Cardiac fibroblast (primary cell): ENCODE measurements at places on chromosomes 12 and 14.
A peak's percentile ranks its signal among the peaks of the same experiment; 100 is the strongest.

GRCh38 chr14:77314043-77314442, 6.6 kb downstream of the POMT2 start:
- DNase-seq = peak; percentile 79

DNA sequence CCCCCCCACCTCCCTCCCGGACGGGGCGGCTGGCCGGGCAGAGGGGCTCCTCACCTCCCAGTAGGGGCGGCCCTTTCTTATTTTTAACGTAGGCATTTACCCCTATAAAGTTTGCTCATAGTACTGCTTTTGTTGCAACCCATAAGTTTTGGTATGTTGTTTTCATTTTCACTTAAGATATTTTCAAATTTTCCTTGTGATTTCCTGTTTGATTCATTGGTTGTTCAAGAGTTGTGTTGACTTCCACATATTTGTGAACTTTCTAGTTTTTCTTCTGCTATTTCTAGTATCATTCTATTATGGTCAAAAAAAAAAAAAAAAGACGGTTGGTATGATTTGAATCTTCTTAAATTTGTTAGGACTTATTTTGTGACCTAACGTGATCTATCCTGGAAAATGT, 6.5 kb downstream of the NOXRED1 start:
- no peak for DNase-seq

DNA sequence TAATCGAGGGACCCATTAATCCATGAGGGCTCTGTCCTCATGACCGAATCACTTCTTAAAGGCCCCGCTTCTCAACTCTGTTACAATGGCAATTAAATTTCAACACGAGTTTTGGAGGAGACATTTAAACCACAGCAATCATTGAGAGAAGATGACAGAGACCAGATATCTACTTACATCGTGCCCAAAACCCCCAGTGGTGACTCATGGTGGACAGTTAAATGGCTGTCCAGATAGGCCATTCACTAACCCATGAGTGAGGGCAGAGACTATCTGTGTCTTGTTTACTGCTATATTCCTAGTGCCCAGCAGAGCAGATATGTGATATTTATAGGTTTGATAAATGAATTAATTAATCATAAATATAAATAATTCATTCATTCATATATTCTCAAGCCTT, 20.0 kb upstream of the FLVCR2 start:
- DNase-seq = no peak

- no peak for DNase-seq
Measured at GRCh38 chr12:104468371-104468770, 11.6 kb downstream of the CHST11 start.

DNA sequence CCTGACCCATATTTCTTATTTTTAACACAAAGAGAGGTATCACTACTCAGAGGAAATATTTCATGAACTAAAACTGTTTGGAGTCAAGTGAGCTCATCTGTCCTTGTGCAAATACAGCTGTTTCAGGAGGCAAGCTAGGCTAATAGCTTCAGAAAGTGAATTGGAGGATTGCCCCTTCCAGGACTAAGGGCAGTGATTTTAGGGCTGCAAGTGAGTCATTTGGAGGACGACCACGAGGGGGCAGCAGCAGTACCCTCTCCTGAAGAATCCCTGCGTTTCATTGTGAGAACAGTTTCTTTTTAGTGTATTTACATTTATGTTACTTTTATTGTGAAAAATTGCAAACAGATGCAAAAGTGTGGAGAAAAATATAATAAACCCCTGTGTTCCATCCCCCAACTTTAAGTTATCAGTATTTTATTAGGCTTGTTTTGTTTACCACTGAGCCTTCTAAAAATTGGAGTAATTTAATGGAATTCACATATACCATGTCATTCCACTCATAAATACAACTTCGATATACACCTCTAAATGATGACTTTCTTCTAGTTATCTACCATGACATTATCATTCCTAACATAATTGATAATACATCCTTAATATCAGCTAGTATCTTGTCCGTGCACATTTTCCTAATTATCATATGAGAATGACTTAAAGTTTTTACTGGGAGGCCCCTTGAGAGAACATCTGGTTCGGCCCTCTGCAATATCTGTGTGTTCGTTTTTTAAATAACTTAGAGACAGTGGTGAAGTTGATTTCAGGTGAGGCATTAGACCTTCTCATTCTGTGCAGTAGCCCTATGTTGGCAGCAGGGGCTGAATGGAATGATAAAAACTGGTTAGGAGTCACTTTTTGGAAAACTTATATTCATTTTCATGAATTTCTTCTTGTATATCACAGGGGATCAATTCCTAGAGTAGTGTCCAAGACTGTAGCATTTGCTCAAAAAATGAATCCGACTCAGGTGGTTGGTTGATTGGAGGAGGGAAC, 13.7 kb downstream of the FOXJ2 start:
- DNase-seq = peak; percentile 85

DNA sequence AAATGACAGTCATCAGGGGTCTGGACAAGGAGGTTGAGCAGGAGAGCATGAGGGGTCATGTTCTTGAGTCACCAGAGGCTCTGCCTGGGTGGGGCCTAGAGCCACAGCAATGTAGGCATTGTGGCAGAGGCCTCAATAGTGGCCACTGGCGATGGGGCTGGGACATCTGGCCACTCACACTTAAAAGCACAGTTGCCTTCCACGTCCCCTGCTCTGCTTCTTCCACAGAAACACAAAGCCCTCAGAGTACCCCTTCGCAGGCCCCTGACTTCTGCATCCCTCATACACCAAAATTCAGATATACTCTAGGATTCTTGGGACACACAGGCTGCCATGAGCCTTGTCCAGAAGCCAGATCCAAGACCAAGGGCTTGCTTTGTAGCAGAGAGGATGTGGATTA, 2.2 kb downstream of the SLC10A1 start:
- no peak for DNase-seq

DNA sequence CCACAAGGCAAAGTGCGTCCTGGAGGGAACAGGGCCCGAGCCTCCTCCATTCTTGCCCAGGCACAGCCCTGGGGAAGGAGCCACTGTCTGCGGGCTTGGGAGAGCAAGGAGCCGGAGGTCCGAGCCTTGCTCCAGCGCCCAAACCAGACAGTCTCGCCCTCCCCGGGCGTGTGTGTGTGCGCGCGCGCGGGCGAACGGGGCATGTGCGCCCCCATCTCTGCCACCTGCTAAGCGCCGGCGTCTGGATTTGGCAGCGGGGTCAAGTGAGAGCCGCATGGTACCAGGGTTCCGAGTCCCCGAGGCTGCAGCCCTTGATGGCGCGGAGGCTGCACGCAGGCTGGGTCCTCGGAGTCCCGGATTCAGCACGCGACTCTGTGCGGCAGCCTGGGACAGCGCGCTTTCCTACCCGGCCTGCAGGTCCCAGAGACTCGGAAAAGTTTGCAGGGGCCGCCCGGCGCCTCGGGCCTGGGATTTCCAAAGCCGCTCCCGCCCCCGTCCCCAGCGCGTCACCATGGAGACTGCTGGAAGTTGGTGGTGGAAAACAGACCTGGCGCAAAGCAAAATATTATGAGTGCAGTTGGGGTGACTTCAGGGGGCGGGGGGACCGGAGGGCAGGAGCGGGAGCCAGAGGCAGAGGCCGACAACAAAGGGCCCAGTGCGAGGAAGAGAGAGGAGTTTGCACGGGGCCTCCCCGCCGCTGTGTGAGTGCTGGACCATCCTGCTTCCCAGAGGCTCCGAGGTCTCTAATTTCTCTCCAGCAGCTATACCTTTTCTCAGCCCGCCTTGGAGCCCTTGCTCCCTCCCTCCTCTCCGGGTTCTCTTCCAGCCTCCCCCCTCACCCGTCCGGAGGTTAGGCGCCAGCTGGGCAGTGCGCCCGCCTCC, 4.2 kb downstream of the RFX4 start:
- DNase-seq = no peak

- DNase-seq = no peak
Measured at GRCh38 chr14:99073431-99073830, 198.6 kb downstream of the BCL11B start.

- DNase-seq = peak; percentile 37
Measured at GRCh38 chr12:10033783-10034545, 3.5 kb downstream of the CLEC9A start.

- no peak for DNase-seq
Measured at GRCh38 chr14:93606091-93606490, 175.4 kb downstream of the UNC79 start.

DNA sequence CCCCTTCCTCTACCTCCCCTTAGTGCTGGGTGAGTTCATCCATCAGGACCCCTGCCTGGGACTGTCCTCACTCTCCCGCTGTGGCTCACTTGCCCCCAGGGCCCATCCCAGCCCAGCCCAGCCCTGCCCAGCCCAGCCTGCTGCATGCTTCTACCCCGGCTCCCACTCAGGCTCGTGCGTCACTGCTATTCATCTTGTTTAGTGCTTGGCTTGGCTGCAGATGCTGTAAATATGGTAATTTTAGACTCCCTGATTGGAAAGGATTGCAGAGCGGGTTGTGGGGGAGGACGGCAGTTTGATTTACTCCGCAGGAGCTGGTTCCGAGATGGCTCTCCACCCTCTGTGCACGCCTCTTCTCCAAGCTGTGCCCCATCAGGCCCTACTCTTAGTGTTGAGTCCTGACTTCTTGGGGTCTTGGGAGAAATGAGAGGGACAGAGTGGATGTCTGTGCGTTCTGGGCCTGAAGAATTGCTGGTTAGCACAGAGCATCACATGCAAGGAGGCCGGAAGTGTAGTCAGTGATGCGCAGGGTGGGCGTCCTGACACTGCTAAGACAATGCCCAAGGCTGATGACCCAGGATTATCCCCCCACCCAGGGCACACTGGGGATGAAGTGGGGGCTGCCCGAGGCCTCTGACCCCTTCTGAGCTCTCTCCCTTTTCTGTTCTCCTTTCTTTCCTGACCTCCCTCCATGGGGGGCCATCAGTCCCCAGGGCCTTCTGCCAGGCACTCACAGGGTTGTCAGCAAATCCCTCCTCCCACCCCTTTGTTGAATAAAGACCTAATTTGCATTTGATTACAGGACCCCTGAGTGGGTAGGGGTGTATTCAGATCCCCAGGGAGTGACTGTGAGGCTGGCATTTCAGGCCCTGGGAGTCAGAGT, 244.4 kb downstream of the ZFP36L1 start:
- DNase-seq = peak; percentile 99

GRCh38 chr14:60561845-60562746, 53.1 kb downstream of the SIX6 start:
- peak; percentile 87 for DNase-seq
